ENCODE measurements at places on chromosomes 6 and 20.

DNA sequence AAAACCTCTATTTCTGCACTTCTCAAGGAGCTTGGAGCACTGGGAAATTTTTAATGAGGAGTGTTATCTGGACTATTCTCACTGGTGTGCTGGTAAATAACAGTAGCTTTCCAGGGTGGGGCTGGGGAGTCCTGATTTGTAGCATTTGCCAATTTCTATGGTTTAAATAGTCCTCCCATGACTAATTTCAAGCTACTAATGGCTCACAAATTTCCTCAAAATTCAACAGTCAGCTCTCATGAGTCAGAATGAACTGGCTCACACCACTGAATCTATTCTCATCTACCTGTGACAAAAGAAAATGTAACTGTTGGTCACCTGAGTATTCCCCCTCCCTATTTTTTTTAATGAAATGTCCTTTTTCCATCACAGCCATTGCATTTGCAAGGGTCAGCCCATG is 449.6 kb downstream of the KIF16B start:
- DNase-seq, result no peak

- no peak for DNase-seq
Measured at GRCh38 chr6:147043994-147044477, 160.2 kb upstream of the STXBP5 start.

- DNase-seq, result no peak
Measured at GRCh38 chr20:45527294-45527693, 11.9 kb upstream of the SPINT3 start.

DNA sequence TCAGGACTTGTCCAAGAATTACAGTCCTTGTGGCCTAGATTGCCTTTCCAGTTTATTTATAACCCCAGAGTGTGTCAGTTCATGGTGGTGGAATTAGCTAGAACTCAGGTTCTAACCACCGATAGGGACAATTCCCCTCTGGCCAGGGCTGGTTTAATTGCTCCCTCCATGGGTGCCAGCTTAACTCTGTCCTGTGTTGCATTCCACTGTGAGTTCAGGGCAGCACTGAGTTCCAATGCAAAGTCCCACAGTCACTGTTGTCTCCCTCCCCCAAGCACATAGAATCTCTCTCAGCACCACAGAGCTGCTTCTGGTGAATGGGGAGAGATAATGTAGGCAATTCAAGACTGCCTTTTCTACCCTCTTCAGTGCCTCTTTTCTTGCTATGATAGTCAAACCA is 82.5 kb upstream of the TNFRSF21 start:
- no peak for DNase-seq

DNA sequence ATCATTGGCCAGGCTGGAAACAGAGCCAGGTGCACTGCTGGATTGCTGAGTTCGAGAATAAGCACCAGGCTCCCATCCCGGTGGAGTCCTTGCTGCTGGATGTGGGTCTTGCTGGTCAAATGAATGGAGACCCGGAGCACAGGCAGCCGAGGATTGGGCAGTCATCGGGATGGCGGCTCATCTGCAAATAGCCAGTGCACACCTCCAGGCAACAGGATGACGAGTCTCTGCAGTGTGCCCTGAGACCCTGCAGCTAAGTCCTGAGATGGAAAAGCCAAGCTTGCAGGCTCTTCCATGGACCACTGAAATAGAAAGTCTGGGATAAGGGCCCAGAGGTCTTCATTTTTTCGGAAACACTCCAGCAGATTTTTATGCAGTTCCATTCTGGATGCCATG is 143.5 kb downstream of the WDR27 start:
- no peak for DNase-seq

GRCh38 chr6:1952740-1953360 is 292.6 kb downstream of the GMDS start:
- DNase-seq, result no peak

- DNase-seq, result no peak
Measured at GRCh38 chr20:39036851-39037250, 74.7 kb downstream of the DHX35 start.

- DNase-seq, result no peak
Measured at GRCh38 chr6:38719358-38719757, 4.2 kb downstream of the DNAH8 start.

- DNase-seq, result no peak
Measured at GRCh38 chr20:45508068-45508886, 7.1 kb downstream of the SPINT3 start.

DNA sequence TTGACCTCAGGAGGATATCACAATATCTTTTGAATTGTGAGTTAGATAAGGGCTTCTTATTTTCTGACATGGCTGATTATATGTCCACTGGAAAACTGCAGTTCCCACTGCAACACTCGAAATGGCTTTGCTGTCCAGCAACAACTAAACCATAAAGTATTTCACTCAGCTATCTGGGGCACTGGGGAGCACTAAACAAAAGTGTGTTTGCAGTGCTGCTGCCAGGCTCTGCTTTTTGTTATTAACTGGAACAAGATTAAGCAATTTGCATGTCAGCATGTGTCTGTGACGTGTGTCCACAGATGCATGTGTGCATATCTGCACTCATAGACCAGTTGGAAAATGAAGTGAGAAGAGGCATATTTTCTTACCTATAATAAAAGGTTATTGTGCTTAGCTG is 107.8 kb upstream of the CCN2 start:
- no peak for DNase-seq

DNA sequence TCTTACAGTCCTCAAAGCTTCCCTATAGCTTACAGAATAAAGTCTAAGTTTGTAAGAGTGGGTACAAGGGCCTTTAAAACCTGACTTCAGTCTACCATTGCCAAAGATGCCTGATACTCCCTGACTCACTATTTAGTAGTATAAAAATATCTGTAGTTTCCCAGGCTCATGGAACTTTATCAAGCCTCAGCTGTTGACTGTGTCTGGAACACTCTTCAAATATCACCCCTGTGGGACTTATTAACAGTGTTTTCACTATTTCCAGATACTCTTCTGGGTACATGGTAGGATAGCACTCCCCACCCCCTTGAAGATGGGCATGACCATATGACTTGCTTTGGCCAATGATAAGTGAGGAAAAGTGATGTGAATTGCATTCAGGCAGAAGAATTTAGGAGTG is 105.3 kb upstream of the TENT5A start:
- no peak for DNase-seq

DNA sequence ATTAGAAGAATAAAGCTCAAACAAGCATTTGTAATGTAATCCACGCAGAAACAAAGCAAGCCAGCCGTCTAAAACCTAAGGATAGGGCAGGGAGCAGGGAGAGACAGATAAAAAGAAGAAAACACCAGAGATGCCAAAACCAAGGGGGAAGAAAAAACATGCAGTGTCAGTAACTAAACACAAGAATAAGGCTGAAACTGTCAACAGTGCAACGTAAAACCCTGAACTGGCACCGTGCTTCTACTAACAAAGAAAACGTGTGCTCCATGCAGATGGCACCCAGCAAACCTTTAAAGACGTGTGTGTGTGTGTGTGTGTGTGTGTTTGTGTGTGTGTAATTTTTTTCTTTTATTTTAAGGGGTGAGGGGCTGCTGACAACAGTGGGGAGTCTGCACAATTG is 88.4 kb upstream of the TAB2 start:
- DNase-seq, result no peak

- DNase-seq, result no peak
Measured at GRCh38 chr20:3654326-3655130, 8.7 kb downstream of the GFRA4 start.

- DNase-seq, result no peak
Measured at GRCh38 chr6:162116902-162117525, 610.6 kb downstream of the PRKN start.

DNA sequence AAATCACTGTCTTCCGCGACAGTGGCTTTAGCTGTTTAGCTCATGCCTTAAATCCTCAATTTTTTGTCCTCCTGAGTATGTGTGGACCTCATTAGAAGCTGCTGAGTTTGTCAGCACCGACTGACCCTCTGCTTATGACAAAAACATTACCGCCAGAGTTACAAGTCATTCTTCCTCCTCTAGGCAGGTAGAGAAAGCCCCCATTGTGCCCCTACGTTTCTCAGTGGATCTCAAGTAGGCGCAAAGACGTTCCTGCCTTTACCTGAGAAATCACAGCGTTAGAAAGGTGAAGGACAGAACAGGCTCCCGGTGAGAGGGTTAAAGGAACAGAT is 227.3 kb upstream of the PDE10A start:
- no peak for DNase-seq

GRCh38 chr20:63125581-63125837 is 90.4 kb downstream of the YTHDF1 start:
- DNase-seq, result no peak

- DNase-seq, result no peak
Measured at GRCh38 chr20:59848182-59848581, 85.3 kb downstream of the SYCP2 start.

GRCh38 chr6:84425971-84426705 is 198.7 kb upstream of the CEP162 start:
- no peak for DNase-seq

- DNase-seq, result no peak
Measured at GRCh38 chr6:162271922-162272321, 455.6 kb downstream of the PRKN start.

DNA sequence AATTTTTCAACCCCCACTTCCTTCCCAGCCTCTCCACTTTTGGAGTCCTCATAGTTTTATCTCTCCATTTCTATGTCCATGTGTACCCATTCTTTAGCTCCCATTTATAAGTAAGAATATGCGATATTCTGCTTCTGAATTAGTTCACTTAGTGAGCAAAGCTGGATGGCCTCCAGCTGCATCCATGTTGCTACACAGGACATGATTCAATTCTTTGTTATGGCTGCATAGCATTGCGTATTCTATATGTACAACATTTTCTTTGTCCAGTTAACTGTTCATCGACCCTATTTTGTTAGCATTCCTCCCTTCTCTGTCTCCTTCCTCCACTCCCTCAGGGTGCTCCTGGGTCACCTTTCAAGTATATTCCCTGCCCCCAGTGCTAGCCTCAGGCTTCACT is 210.0 kb upstream of the SSTR4 start:
- DNase-seq, result no peak

GRCh38 chr20:54716790-54717189 is 241.4 kb downstream of the DOK5 start:
- no peak for DNase-seq

- DNase-seq, result no peak
Measured at GRCh38 chr6:72675396-72675795, 53.5 kb downstream of the KCNQ5 start.

- no peak for DNase-seq
Measured at GRCh38 chr20:4677846-4678245, 43.9 kb upstream of the PRND start.

DNA sequence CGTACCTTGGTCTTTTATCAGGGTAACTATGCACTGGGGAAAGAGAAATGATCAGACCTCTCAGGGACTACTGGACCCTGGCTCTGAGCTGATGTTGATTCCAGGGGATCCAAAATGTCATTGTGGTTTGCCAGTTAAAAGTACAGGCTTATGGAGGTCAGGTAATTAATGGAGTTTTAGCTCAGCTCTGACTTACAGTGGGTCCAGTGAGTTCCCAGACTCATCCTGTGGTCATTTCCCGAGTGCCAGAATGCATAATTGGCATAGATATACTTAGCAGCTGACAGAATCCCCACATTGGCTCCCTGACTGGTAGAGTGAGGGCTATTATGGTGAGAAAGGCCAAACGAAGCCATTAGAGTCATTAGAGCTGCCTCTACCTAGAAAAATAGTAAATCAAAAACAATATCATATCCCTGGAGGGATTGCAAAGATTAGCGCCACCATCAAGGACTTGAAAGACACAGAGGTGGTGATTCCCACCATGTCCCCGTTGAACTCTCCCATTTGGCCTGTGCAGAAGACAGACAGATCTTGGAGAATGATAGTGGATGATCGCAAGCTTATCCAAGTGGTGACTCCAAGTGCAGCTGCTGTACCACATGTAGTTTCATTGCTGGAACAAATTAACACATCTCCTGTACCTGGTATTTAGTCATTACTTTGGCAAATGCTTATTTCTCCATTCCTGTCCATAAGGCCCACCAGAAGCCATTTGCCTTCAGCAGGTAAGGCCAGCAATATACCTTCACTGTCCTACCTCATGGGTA is 152.4 kb downstream of the THBS2 start:
- no peak for DNase-seq

DNA sequence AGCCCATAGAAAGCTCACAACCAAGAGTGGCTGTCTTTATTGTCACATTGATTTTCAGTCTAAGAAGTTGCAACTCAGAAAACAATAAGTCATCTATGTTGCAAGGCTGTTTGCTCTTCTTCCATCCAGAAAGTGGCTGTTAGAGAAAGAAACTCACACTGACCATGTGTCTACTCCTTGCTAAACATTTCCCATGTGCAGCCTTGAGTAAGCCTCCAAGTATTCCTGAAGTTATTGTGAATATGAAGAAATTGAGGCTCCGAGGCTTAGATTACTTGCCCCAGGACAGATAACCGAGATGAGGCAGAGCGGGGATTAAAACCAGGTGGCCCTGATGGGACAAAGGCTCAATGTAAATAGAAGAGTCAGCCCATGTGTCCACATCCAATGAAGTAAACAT is 105.0 kb downstream of the SPTLC3 start:
- no peak for DNase-seq
